ENCODE measurements at places on chromosomes 2 and 18.

GRCh38 chr2:64605026-64605471 is 48.7 kb downstream of the SERTAD2 start:
- no peak for DNase-seq

DNA sequence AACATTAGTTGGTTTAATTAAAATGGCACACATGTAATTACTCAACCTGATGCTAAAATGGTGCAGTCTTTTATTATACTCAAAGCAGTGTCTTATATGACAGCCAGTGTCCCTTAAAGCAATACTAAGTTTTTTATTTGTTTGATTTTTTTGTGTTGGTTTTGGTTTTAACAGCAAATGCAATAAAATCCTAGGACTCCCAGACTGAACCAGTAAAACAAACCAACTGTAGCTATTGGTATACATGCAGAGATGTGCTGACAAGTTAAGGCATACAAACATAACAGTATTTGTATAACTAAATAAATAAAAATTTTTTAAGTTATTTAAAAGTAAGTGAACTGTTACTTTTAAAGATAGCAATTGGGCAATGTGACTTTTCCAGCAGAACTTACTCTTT is 387.7 kb downstream of the RND3 start:
- DNase-seq, result no peak

DNA sequence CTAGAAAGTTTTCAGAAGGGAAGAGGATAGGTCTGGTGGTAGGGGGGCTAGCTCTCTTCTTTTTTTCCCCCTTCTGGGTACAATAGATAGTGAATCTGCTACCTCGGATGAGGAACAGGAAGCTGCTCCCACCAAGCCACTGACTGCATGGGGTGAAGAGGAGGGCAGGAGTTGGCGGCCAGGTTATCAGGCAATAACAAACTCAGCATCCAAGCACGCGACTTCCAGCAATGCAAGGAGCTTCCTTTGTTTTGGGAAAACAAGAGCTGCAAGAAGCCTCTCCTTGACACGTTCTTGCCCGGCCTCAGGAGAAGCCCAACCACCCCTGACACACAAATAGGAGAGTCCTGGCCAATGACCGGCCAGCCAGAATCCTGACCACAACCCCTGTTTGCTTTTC is 32.2 kb downstream of the NHEJ1 start:
- DNase-seq, result no peak

- peak; percentile 88 for DNase-seq
Observed at GRCh38 chr2:231557571-231558217, 27.4 kb upstream of the NMUR1 start.

DNA sequence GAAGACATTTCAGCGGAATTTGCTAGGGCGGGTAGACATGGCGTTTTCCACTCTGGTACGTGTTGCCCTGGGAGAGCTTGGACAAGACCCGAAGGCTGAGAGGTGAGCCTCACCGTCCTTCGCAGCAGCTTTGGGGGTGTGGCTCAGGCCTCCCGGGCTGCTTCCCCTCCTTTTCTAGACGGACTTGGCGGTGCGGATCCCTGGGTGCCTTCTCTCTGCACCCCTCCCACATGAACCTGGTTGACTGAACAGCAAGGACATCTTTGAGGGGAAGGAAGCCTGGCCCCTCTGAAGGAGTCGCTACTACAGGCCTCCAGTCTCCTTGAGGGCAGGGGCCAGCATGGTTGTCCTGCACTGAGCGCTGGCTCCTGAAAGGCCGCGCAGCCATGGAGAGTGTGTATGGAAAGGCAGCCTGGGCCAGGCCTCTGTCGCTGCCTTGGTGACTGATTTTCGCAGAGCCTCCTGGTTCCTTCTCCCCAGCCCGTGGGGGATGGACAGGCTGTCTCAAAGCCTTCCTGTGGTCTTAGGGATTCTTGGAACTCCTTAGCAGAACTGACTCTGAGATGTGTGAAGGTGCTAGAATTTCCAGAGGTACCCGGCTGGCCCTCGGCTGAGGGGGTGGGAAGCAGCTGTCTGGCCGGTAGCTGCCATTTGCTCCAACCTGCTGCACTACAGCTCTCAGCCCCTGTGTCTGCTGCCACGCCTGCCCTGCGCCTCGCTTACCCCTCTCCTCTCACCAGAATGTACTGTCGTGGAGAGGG is 9.9 kb downstream of the CNNM4 start:
- DNase-seq, result no peak

GRCh38 chr18:65661391-65661790 is 89.4 kb upstream of the CDH7 start:
- DNase-seq, result no peak

DNA sequence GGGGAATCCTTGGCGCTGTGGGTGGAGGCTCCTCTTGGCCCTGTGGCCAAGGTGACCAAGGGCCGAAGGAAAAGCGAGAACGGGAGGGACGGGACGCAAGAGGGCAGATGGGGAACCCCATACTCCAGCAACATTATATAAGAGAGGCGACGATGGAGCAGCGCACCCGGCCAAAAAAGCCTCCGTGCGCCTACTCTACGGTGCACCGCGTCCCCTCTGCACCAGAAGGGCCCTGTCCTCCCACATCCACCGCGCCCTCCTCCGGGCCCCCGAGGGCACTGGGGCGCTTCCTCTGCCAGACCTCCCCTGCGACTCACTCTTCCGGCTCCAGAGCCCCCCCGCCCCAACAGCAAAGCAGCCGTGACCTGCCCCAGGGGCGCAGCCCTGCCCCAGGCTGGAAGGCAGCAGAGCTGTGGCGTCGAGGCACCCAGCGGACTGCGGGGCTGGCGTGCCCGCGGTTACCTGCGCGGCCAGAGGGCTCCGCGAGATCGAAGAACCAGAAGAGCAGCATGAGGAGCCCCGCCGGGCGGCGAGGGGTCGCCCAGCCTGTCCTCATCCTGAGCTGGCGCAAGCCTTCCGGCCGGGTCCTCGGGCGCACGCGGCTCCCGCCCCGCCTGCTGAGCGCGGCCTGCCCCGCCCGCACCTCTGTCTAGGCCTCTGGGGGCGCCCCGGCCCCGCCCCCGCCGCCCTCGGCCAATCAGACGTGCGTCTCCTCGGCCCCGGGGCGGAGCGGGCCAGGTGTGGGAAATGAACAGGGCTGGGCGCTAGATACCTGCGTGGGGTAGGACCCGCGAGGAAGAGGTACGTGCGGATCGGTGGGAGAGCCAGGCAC is 106.3 kb upstream of the CD302 start:
- DNase-seq, result peak; percentile 91

DNA sequence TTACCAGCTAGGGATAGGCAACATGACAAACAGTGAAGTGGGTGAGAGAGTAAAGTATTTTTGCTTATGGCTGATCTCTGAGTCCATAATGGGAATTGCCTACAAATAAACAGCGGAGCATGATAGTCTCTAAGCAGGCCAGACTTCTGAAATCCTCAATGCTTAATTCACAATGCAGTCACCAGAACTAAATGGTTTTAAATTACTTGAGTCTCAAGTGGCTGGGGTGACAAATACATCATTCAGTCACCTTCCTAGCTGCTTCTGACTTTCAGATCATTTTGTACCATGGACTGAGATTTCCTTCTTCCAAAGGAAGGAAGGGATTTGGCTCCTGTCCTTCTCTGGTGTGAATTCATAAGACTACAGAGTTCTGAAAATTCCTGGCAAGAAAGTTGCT is 82.8 kb upstream of the RMP24 start:
- DNase-seq, result no peak

DNA sequence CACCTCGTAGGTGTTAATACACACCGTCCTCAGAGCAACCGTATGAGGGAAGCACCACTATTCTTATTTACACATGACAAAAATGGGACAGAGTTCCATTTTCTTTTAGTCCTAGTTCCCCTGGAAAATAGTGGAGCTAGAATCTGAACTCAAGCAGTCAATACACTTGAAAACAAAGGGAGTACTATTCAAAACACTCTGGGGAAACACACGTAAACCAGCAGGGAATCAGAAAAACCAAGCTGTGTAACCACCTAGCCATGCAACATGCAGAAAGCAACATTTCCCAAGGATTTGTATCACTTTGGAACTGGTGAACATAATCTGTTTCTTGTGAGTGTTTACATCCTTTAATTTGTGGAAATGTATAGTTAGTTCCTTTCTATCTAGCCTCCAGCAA is 208.2 kb downstream of the UBE2E3 start:
- DNase-seq, result no peak

DNA sequence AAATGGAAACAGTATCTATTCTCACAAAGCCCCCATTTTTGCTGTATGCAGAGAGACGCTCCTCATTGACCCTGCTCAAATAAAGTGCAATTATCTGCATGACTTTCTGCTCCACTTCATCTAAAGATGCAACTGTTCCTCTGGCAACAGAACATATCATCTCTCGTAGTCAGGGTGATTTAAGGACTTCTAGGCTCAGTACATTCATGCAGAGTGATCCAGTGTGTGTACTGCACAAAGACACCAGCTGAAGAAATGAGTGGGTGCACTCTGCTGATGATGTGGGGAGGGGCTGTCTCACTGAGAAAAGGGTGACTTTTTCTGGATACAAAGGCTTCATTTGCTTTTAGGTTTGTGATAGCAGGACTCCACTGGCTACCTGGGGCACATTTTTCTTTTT is 355.2 kb downstream of the GALNT13 start:
- no peak for DNase-seq

- no peak for DNase-seq
Observed at GRCh38 chr2:2799151-2799697, 468.1 kb upstream of the MYT1L start.

GRCh38 chr2:10302479-10303180 is at the start of gene HPCAL1:
HPCAL1 (plus strand) TSS chr2:10302904; CDS start chr2:10419758, 116,854 bp downstream.
- DNase-seq, result peak; percentile 96

- DNase-seq, result no peak
Observed at GRCh38 chr18:22932885-22933205, 283 bp upstream of the RBBP8 start.

GRCh38 chr18:7072593-7072992 is 45.0 kb downstream of the LAMA1 start:
- DNase-seq, result no peak

DNA sequence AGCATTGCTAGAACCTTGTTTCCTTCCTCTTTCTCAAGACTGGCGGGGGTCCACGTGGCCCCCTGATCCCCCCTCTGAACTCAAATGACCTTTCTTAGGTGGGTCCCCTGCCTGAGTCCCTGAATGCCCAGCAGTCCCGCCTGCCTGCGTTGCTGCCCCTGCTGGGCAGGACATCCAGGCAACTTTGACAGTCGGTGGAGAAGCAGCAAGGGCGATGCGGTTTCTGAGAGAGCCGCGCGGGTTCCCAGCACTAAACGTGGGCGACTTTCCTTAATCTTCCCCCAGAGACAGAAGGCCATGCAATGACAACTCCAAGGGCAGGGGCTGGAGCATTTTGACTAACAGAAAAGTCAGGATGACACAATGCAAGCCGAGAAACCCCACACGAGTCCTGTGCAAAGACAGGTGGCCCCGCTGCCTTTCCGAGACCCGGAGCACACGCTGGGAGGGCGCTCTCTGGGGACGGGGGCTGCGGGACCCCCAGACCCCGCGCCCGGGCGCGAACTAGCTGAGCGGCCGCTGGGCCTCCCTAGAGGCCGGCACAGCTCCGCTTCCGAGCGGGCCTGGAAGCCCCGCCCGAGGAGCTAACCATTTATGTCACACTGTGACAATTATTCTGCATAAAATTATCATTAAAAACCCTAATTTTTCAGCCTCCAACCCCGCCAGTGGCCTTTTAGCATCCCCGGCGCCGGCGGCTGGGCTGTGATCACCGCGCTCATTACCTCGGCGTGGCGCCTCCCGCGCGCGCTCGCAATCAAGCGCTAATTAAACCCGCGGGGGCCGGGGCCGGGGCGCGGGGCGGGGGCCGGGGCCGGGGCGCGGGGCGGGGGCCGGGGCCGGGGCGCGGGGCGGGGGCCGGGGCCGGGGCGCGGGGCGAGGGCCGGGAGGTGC is 27.4 kb downstream of the ASB18 start:
- no peak for DNase-seq

DNA sequence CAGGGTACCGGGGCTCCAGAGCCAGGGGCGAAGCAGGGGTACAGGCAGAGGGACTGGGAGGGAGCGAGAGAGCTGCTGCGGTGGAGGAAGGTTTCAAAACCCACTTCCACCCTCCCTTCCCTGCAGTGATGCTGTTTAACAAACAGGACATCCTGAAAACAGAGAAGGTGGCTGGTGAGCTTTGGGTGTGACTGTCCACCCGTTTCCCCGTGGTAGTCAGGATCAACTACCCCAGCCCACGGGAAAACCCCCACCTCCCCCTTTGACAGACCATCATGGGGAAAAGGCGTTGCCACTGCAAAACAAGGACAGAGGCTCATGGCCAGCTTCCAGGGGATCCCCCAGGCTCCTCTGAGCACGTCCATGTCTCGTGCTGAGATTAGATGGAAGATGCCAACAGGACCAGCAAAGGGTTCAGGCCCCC is 12.9 kb downstream of the TMEM185B start:
- DNase-seq, result peak; percentile 72

DNA sequence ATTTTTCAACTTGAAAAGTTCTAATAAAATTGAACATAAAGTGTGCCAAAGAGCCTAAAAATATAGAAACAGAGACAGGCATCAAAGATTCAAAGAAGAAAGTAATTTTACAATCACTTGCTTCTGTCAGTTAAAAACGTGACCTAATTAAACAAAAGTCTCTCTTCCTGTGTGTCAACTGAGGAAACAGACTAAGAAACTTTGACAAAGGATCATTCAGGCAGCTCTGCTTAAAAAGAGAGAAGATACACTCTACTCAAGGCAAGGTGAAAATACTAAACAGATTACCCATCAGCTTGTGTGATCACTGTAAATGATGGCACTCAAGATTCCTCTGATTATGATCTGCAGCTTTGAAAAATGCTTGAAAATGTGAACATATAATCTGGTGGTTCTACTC is 47.8 kb downstream of the DYM start:
- no peak for DNase-seq

- DNase-seq, result no peak
Observed at GRCh38 chr2:225920621-225921220, 521.2 kb downstream of the NYAP2 start.

- no peak for DNase-seq
Observed at GRCh38 chr2:54525321-54525720, 69.2 kb downstream of the SPTBN1 start.

DNA sequence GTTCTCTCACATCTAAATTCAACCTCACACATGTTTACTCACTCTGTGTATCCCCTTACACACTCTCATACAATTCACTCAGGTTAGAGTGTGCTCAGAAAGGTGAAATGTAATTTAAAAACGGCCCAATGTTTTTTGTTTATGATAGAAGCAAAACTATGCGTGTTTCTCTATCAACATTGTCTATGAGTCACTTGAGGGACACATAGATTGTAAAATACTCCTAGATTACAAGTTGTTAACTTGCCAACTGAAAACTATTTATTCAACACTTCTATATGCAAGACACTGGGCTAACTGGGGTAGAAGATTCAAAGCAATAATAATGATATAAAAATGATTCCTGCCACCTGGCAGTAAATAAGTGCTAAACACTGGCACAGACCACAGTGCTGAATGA is 24.6 kb downstream of the CCDC195 start:
- no peak for DNase-seq

DNA sequence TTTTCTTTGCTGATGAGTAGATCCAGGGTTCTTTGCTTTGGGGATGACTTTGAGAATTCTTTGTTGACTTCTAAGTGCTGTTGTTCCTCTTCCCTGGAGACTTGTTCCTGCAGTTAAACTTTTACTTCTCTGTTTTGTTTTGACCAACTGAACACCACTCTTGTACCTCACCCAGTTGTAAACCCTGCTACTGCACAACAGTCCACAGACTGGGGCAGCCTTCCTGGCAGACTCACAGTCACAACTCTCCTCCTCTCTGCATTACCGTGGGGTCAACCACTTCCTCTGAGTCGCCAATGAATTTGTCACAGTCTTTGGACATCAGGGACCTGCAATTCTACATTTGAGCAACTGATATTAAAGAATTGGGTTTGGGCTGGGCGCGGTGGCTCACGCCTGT is 3.8 kb upstream of the SLC8A1 start:
- peak; percentile 74 for DNase-seq

GRCh38 chr2:168717790-168718502 is 84.5 kb upstream of the NOSTRIN start:
- no peak for DNase-seq
